NCI-H2029 treated with DMSO at 0.1 percent for 48 hours (cell line): ENCODE measurements at places on chromosomes 2 and 18.

DNA sequence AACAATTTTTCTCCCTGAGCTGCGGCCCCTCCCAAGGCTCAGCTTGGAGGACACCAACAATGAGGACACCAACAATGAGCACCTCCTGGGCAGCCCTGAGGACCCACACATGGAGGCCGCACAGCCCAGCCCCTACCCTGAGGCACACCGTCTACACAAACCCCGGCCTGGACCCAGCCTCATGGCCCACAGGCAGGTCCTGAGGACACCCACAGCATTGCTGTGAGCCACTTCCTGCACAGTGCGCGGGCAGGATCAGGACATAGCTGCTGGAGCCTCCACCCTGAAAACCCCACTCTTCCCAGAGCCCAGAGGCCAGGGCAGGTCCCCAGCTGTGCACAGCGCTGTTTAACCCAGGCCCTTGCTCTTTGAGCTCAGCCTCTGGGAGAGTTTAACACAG, 194.3 kb downstream of the RTP5 start:
- no peak for DNase-seq

DNA sequence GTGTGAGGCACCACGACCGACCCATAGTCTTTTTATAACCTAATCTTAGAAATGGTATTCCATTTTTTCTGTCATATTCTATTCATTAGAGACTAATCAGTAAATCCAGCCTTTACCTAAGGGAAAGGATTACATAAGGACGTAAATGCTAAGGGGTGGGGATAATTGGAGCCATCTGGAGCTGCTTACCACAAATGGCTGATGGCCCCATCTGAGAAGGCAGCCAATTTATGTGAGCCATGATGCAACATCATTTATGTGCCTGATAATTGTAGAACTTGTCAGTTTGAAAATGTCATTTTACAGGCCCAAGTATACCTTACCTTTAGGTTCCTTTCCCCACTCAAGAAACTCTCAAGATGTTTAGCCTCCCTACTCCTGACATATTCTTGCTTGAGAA, 44.0 kb downstream of the ARHGEF33 start:
- DNase-seq: no peak

GRCh38 chr2:86592547-86593230, 29.4 kb upstream of the CHMP3 start:
- DNase-seq: no peak

DNA sequence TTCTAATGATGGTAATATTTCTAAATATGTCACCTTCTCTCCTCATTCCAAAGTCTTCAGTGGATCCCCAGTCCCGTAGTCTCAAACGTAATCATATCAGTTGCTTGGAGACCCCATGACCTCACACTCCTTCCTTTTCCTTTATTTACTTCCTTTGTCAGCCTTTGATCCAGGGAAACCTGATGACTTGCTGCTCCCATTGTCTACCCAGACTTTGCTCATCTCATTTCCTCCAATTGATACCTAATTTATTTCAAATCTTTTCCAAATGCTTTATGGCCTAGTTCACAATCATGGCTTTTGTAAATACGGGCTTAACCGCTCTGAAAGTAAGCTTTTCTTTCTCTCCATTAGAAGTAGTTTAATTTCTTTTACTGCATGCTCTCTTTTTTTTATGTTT, 402.4 kb upstream of the CYRIA start:
- DNase-seq: no peak

DNA sequence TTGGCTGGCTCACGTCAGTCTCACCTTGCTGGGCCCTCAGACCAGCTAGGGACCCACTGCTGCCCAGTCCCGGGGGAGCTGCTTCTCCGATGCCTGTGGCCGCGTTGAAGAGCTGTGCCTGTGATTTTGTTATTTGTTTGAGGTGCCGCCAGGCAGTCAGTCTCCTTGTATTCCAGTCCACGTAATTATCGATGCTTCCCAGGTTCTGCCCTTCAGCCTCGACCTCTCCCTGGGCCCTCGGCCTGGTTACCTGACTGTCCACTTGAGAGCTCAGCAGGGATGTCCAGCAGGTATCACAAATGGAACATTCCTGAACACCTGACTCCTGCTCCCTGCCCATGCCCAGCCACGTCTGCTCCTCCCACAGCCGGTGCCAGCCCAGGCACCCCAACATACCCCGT, 195.9 kb upstream of the HS6ST1 start:
- DNase-seq: no peak

DNA sequence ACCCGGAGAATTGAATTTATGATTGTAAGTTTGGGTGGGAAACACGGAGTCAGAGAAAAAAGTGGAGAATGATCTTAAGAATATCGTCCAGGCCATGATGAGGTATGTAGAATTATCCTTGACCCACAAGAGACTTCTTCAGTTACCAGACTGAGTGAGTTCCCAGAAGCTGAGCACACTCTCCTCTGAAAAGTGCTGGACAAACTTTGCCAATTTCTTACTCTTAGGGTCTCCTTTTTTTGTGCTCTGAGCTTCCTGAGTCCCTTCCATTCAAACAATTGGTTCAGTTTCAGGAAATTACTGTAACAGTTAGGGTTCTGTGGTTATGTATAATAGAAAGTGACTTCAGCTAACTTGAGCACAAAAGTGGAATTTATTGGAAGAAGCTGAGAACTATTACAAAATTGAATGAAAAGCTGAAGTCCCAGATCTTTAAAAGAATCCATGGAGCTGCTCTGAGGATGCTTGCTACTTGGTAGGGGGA, 50.6 kb upstream of the EHBP1 start:
- no peak for DNase-seq

DNA sequence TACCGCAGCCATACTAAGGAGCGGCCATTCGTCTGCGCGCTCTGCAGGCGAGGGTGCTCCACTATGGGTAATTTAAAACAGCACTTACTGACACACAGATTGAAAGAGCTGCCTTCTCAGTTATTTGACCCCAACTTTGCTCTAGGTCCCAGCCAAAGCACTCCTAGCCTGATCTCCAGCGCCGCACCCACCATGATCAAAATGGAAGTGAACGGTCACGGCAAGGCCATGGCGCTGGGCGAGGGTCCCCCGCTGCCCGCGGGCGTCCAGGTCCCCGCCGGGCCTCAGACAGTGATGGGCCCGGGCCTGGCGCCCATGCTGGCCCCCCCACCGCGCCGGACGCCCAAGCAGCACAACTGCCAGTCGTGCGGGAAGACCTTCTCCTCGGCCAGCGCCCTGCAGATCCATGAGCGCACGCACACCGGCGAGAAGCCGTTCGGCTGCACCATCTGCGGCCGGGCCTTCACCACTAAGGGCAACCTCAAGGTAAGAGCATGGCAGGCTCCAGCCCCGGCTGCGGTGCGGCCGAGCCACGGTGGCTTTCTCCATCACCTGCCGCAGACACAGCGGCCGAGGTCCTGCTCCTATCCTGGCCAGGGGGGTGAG, 15.5 kb downstream of the SALL3 start:
- DNase-seq: no peak

GRCh38 chr2:126678269-126679065, 22.5 kb downstream of the GYPC start:
- DNase-seq: no peak

GRCh38 chr18:58520969-58521368, 107.9 kb downstream of the ALPK2 start:
- no peak for DNase-seq

- no peak for DNase-seq
Measured at GRCh38 chr18:26792661-26793060, 72.8 kb downstream of the AQP4 start.

GRCh38 chr2:84839851-84840250, 41.0 kb downstream of the TRABD2A start:
- DNase-seq: no peak

DNA sequence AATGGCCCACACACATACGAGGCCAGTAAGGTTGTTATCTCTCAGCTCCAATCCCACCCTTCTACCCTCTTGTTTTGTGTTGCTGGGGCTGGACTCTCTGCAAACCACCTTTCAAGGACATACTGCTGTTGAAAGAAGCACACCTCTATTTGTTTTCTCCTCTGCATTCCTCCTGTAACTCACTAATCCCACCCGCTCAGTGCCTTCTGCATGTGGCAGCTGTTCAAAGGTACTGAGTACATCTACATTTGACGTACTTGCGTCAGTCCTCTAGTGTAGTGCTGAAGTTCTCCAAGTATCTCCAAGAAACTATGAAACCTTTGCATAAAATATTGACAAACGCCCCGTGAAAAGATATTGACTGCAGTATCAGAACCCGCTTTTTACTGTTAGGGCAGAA, 310.6 kb downstream of the AFF3 start:
- DNase-seq: no peak

- DNase-seq: no peak
Measured at GRCh38 chr2:26580751-26581150, 60.4 kb downstream of the CIB4 start.

DNA sequence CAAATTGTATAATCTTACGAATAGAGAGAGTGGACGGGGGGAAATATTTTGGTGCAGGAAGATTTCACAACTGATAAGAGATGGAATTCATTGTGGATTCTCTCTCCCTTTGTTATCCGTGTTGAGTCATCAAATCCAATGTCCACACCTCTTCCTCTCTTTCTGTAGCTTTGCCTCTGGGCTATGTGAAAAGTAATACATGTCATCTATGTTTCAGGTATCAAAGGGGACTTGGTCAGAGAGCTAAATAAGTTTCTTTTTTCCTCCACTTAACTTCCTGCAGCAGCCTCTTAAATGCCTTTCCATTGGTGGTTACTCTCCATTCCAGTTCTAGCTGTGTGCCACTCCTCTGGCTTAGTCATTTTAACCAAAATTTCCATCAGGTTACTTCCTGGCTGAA, 169.3 kb upstream of the NXPH2 start:
- no peak for DNase-seq

DNA sequence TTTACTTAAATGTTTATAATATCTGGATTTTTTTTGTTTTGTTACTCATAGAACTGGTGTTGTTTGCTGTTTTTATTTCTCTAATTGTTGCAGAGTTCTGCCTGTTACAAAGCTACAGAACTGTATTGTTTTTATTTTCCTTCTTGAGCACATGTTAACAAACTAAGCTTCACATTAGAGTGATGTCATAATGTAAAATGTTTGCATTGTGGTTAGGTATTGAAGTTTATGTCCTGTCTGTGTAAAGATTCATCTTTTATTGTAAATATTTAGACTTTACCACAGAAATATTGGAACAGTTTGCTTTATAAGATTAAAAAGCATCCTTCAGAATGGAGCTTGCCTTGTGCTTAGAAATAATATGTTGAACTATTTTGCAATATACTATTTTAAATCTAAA, 67.7 kb downstream of the CLIP4 start:
- no peak for DNase-seq

DNA sequence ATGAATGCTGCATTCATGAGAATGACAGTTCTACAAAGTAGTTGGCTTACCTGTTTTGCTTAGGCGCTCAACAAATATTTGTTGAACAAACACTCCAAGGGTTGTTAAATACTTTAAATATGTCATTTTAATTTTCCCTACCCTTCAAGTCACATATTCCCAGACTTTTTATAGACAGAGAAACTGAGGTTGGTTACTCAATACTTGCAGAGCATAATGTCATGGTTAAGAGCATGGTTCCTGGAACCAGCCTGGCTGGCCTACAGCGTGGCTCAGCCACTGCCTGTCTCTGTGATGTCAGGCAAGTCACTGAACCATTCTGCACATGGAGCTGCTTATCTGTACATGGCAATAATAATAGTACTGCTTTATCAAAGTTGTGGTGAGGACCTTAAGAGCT, 120.0 kb upstream of the STK17B start:
- no peak for DNase-seq

- DNase-seq: no peak
Measured at GRCh38 chr18:79755496-79756142, 42.1 kb upstream of the KCNG2 start.

GRCh38 chr2:150256736-150257135, 230.7 kb downstream of the RND3 start:
- no peak for DNase-seq

DNA sequence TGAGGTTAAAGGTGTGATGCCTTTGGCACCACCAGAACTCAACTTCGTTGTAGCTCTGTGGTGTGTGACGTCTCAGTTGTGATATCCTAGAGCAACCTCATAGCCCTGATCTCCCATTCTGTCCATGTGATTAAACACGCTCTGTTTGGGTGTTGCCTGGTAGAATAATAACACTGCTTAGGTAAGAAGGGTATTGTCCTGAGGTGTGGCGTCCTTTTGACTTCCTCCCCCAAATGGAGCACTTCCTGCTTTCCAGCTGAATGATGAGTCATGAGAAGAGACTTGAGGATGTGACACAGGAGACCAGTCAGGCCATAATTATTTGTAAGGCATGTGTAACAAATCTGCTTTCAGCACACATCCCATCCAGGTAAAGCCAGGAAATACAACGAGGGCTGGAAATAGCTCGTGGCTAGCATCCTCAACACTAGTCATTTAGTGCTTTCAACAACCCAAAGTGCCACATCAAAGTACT, 100.7 kb downstream of the RAPGEF4 start:
- DNase-seq: peak; percentile 62

GRCh38 chr2:16960579-16960978, 294.9 kb upstream of the CYRIA start:
- no peak for DNase-seq

GRCh38 chr2:85151026-85151425, 17.8 kb downstream of the TCF7L1 start:
- no peak for DNase-seq

- DNase-seq: no peak
Measured at GRCh38 chr2:130766711-130767407, 11.5 kb downstream of the AMER3 start.

- no peak for DNase-seq
Measured at GRCh38 chr2:215556979-215557378, 121.1 kb upstream of the FN1 start.

DNA sequence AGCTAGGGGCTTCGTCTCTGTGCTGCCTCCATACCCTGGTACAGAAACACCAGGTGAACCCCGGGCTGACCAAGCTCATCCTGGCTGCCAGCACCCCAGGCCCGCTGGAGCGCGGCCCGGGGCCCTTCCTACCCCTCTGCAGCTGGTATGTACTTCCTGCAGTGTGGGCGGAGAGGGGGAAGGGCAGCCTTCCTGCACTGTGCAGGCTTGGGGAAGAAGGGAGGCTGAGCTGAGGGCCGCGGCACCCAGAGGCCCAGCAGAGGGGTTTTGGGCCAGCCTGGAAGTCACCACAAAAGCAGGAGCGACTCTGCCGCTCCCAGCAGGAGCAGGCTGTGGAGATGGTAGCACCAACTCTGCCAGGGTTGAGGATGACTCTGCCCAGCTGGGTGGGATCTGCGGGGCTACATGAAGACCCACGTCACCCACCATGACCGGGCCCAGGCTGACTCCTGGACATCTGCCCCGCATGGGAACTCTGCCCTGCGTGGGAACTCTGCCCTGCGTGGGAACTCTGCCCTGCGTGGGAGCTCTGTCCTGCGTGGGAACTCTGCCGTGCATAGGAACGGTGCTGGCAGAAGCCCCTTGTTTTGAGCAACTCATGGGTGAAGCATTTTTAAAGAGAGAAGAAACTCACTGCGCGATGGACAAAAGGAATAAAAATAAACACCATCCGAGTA, 273.3 kb downstream of the NDUFA10 start:
- DNase-seq: no peak

DNA sequence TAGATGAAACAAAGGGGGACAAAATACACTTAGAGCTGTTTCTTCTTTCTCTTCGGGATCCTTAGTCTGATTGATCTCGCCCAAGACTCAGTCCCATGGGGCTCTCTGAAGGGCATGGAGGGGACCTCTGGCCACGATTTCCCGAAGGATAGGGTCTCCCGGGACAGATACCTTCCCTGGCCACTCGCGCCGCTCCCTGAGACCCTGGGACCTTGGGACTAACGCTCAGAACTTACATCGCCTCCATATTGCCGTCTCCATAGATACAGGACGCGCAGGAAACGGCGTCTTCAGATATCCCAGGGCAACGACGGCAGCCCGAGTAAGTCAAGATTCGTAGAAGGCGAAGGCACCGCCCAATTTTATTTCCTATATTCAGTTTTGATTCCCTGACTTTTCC, at the start of gene CFAP65:
Gene CFAP65, minus strand, starts transcription at position 265 of the 400 bp plus-strand sequence. CDS start 2,468 bp downstream, outside the sequence.
- DNase-seq: no peak
